ENCODE measurements at places on chromosomes 2 and 18.
A peak's percentile ranks its signal among the peaks of the same experiment; 100 is the strongest.

GRCh38 chr18:58975781-58976180, 111.1 kb downstream of the ZNF532 start:
- H3K36me3 ChIP-seq = peaks cover 5% of the 10 kb centered on the region
- H3K4me1 ChIP-seq = peaks cover 5% of the 10 kb centered on the region
- no peaks in the 10 kb centered on the region for H3K27me3 ChIP-seq
- peak overlapping the region; percentile 11 for H3K27ac ChIP-seq
- no peak overlapping the region for H3K4me3 ChIP-seq

DNA sequence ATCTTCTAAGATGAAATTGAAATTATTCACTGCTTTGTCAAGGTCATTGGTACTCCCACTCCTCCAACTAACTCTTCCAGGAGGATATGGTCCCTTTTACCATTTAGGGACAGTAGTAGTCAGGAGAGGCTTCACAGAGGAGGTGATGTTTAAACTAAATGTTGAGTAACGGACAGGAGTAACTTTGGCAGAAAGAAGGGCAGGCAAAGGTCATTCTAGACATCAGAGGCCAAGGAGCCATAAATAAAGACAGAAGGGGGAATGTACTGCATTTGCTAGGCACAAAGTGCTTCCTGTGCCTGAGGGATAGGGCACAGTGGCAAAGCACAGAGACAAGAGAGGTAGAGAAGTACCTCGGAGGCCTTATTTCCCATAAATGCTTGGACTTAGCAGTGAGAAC, 14.6 kb upstream of the ACMSD start:
- no peaks in the 10 kb centered on the region for H3K27me3 ChIP-seq
- no peaks in the 10 kb centered on the region for H3K36me3 ChIP-seq
- H3K4me1 ChIP-seq = no peaks in the 10 kb centered on the region
- no peak for DNase-seq
- no peak overlapping the region for H3K4me3 ChIP-seq

GRCh38 chr2:235054475-235054874, 102.7 kb downstream of the SH3BP4 start:
- no peak for DNase-seq
- peaks cover 20% of the 10 kb centered on the region for H3K36me3 ChIP-seq
- H3K27ac ChIP-seq = no peak overlapping the region

DNA sequence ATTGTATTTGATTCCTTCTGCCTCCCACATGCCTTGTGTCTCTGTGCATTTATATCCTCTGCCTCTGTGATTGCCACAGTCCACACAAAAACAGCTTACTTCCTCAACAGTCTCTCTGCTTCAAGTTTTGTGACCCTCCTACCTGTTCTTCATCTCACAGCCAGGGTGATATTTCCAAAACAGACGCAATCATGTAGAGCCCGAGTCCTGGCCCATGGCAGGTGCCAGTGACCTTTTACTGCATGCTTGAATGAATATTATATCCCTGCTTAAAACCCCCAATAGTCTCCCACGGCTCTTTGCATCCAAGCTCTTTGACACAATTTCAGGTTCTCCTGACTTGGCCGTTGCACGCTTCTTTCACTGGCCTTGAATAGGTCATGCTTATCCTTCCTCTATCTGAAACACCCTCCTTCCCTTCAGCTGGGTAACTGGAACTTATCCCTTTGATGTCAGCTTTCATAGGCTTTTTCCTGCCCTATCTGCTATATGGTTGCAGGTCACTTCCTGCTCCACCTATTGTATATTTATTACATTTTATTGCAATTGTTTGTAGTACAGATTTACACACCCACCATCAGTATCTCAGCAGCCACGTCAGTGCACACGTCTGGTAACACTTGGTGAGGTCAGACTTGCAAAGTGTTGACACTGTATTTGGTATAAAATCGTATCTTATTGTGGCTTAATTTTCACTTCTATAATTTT, 29.7 kb upstream of the IL1B start:
- H3K27ac ChIP-seq = no peak overlapping the region
- H3K4me1 ChIP-seq = no peaks in the 10 kb centered on the region
- DNase-seq = no peak
- no peaks in the 10 kb centered on the region for H3K36me3 ChIP-seq

- no peaks in the 10 kb centered on the region for H3K36me3 ChIP-seq
- DNase-seq = peak; percentile 39
- H3K27me3 ChIP-seq = peaks cover 12% of the 10 kb centered on the region
- no peak overlapping the region for H3K4me3 ChIP-seq
- no peaks in the 10 kb centered on the region for H3K4me1 ChIP-seq
Measured at GRCh38 chr2:222052934-222053367, 245.8 kb downstream of the PAX3 start.

DNA sequence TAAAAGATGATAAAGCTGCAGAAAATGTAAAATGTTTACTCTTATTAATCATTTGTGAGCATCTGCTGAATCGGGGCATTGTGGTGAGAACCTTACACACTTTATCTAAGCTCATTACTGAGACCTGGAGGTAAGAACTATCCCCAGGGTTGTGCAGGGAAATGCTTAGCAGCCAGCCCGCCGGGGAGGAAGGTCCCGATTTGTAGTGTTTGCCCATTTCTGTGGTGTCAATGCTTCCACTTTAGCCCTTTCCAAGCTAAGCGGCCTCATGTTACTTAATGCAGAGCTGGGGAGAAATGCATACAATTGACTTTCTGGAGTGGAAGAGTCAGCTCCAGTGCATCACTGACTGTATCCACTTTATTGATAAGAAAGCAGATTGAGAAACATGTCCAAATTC, 20.8 kb upstream of the KCNK3 start:
- no peak for DNase-seq
- H3K4me1 ChIP-seq = no peaks in the 10 kb centered on the region
- H3K27me3 ChIP-seq = no peaks in the 10 kb centered on the region
- H3K4me3 ChIP-seq = no peak overlapping the region

GRCh38 chr18:1227025-1227424, 322.4 kb downstream of the ADCYAP1 start:
- no peak for DNase-seq
- H3K27ac ChIP-seq = no peak overlapping the region
- H3K36me3 ChIP-seq = no peaks in the 10 kb centered on the region
- H3K4me3 ChIP-seq = no peak overlapping the region

GRCh38 chr2:138125306-138126288, 161.3 kb downstream of the HNMT start:
- no peak overlapping the region for H3K4me3 ChIP-seq
- no peak for DNase-seq
- no peak overlapping the region for H3K27ac ChIP-seq
- no peaks in the 10 kb centered on the region for H3K36me3 ChIP-seq
- no peaks in the 10 kb centered on the region for H3K27me3 ChIP-seq

DNA sequence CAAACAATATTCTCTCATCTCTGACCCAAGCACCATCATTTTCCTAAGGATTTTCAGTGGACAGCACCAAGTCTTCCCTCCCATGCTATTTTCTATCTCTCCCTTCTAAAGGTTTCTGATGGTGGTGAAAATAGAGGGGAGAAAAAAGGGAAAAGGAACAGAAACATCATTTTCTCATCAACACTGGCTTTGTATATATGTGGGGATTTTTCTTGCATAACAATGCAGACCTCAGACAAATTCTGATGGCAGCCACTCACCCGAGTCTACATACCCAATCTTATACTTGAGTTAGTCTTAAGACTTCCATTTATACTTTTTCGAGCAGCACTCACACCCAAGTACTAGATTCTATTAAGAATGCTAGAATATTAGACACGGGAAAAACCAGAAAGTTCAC, 95.8 kb downstream of the TMEM163 start:
- no peaks in the 10 kb centered on the region for H3K4me1 ChIP-seq
- H3K4me3 ChIP-seq = no peak overlapping the region
- H3K27me3 ChIP-seq = no peaks in the 10 kb centered on the region
- DNase-seq = no peak
- H3K27ac ChIP-seq = no peak overlapping the region
- H3K36me3 ChIP-seq = no peaks in the 10 kb centered on the region

- no peaks in the 10 kb centered on the region for H3K27me3 ChIP-seq
- peak; percentile 81 for DNase-seq
- no peak overlapping the region for H3K27ac ChIP-seq
- H3K4me3 ChIP-seq = no peak overlapping the region
- H3K4me1 ChIP-seq = peaks cover 22% of the 10 kb centered on the region
- H3K36me3 ChIP-seq = no peaks in the 10 kb centered on the region
Measured at GRCh38 chr2:191869178-191869577, 22.3 kb upstream of the CAVIN2 start.

Data from kidney (tissue), 22 donors.